ENCODE measurements at places on chromosomes 5 and 9.

GRCh38 chr5:145619806-145620310 is 215.3 kb downstream of the PRELID2 start:
- DNase-seq = no peak

DNA sequence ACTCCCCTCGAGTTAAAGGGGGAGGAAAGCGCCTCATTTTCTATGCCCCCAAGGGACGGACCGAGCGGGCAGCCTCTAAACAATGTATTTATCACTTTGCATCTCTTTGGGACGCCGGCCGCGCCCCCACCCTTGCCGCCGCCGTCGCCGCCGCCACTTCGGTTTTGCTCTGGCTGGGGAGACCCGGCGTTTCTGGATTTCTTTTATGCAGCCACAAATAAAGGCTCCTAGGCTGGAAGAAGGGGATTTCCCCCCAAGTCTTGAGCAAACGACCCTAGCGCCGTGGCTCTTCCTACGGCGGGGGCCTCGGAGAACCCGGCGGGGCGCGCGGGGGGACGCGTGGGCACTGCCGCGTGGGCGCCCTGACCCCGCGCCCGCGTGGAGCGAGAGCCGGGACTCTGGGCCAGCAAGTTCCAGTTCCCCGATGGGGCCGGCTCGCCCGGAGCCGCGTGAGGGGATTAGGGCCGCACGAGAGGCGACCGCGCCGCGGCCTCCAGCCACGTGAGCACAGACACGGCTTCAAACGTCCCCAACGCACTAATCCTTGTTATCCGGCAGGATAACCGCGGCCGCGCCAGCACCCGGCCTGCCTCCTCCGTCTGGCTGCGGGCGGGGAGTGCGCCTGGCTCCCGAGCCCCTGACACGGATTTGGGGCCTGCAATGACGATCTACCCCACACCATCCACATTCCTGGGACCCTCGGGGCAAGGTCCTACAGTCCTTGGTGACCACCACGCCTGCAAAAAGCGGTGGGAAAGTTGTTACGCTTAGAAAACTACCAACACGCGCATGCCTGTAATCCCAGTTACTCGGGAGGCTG is 7.9 kb upstream of the NEUROG1 start:
- no peak for DNase-seq

DNA sequence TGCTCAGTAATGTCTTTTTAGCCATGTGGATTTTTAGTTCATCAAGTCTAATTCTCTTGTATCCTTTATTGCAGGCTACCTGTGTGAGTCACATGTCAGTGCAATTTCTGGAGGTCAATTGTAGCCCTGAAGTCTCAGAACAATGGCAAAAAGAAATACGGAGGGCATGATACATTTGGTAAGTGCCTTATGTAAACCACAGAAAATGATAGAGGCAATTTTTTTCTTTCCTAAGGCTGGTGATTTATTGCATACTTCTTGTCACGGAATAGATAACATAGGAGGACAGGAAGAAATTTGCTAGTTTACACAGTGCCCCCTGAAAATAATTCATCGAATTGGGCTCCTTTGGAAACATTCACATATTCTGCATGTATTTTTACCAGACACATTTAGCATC is 235.9 kb downstream of the DMRTA1 start:
- DNase-seq = peak; percentile 3

DNA sequence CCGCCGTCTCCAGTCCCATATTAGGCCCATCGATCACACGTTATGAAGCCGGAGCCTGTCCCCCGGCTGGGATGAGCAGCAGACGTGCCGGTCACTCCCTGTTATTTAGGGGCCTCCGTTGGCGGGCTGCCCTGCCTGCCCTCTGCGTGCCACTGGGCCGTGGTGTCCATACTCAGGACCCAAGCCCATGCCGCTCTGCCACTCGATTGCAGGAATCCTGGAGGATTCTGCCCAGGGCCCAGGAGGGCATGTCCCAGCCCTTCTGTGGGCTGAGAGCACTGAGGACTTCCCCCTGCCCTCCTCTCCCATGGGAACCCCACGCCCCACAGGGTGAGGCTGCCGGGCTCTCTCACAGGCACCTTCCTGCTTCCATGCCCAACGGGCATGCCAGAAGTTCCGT is 19.6 kb upstream of the LAMC3 start:
- no peak for DNase-seq

DNA sequence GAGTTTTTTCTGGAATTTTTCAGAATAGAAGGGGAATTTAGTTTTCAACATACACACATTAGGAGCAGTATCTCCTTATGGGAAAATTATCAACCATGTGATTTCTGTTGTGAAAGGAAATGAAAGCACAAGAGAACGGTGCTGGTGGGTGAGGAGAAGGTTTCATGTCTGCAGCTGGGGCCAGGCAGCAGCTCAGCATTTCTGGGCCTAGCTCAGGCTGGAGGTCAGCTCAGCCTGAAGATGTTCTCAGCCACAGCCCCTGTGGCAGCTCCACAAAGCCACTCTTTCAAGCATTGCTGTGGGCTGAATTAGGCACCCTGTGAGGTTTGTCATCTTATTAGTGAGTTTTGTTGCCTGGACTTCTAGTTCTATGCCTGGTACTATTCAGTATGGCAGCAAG is 90.3 kb downstream of the DIRAS2 start:
- no peak for DNase-seq

DNA sequence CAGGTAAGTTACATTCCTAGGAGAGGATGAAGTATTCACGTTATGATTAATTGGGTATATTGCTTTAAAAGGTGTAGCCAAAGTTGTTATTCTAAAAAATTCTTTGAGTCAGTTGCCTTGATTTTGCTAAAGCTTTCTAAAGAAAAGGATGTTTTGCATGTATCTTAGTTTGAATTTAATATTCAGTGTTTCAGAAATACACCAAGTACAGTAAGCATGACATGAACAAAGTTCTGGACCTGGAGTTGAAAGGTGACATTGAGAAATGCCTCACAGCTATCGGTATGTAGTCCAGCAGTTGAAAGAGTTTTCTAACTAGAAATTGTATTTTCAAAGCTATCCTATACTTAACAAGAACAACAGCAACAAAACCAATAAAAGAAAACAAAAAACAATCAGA is 14.2 kb downstream of the ANXA1 start:
- DNase-seq = no peak

DNA sequence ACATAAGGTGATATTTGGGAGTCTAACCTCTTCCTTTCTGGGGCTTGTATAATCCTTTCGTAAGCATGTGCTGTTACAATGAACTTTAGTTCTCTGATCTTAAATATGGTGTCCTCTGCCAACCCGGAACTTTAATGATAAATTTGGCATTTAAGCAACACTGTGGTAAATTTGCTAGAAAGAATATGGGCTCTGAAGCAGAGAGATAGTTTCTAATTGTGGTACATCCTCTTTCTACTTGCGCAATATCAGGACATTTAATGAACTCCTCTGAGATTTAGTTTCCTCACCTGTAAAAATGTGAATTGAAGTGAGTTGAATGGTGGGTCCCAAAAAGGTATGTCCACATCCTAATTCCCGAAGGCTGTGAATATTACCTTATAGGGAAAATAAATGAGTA is 364.7 kb downstream of the CAAP1 start:
- no peak for DNase-seq

- no peak for DNase-seq
Observed at GRCh38 chr5:45252978-45253377, 443.2 kb downstream of the HCN1 start.

DNA sequence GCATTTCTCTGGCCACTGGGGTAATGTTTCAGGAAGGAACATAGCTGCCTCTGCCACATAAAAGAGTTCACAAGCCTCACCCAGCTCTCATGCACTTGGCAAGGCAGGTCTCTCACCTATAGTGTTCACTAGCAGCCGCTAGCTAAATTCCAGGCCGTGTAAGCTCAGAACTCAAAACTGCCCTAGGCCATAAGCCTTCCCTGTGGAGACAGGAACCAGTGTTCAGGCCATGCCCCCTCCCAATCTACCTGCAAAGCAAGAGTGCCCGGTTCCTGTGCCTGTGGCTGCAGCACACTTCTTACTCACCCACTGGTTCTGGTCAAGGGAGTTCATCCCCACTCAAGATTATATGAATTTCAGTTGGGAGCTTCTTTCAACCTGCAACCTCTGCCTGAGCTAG is 60.7 kb upstream of the ZNF169 start:
- no peak for DNase-seq

- no peak for DNase-seq
Observed at GRCh38 chr5:38559428-38559827, 3.0 kb upstream of the LIFR start.

GRCh38 chr5:81397176-81397575 is 3.2 kb upstream of the ACOT12 start:
- DNase-seq = no peak

DNA sequence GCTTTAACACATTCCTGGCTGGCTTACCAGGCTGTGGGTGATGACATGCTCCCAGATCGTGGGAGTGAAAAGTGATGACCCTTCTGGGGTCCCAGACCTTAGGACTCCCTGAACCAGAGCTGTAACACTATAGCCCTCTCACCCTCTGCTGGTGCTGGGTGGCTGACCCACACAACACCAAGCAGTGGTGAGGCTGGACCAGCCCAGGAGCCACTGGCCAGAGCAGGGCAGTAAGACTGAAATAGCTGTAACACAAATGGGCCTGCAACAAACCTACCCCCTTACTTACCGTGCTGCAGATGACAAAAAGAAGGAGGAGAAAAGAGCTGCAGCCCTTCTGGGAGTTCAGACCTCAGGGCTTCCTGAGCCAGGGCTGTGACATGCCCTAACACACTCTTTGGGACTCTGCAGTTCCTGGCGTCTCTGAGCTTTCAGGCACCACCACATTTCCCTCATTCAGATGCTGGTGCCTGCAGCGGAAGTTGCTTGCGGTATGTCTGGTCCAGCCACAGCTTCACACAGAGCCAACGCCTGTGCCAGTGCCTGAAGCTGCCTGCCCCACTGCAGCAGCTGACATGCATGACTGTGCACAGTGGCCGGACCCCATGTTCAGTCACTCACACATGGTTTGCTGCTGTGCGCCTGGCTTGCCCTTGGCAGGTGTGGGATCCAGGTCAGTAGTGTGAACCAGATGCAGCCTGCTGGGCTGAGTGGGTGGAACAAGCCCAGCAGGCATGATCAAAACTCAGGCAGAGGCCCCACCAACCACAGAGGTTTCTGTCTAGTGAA is 1247.4 kb downstream of the EFNA5 start:
- no peak for DNase-seq

DNA sequence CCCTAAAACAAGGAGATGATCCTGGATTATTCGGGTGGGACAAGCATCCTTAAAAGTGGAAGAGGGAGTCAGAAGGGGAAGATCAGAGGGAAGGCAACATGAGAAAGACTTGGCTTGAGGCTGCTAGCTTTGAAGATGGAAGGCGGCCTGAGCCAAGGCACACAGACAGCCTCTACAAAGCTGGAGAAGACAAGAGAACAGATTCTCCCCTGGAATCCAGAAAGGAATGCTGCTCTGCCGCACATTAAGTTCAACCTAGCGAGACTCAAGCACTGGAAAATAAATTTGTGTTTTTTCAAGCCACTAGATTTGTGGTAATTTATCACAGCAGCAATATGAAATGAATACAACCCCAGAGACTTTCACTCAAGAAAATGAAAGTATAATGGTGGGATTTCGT is 17.9 kb downstream of the SLC36A3 start:
- no peak for DNase-seq

DNA sequence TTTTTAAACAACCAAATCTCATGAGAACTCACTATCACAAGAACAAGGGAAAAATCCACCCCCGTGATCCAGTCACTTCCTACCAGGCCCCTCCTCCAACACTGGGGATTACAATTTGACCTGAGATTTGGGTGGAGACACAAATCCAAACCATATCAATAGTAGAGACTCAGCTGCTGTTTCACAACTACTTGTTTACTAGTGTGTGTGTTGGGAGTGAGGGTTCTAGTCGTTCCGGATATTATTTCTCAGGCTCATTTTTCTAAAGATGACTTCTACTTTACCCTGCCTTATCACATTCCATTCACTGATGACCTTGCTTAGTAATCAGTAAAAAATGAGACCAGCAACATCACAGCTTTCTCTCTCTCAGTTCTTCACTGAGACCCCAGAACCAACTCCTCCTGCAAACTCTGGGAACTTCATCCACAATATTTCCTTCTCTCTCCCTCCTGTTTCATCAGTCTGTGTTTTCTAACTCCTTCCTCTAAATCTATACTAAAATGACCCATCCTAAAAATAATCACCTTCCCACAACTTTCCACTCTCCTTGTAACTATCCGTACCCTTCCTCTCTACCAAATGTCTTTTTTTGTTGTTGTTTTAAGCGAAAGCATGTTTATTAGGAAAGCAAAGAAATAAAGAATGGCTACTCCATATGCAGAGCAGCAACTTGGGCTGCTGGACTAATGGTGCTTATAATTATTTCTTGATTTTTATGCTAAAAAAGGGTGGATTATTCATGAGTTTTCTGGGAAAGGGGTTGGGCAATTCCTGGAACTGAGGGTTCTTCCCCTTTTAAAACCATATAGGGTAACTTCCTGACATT is 121.5 kb upstream of the SPRY4 start:
- DNase-seq = no peak

DNA sequence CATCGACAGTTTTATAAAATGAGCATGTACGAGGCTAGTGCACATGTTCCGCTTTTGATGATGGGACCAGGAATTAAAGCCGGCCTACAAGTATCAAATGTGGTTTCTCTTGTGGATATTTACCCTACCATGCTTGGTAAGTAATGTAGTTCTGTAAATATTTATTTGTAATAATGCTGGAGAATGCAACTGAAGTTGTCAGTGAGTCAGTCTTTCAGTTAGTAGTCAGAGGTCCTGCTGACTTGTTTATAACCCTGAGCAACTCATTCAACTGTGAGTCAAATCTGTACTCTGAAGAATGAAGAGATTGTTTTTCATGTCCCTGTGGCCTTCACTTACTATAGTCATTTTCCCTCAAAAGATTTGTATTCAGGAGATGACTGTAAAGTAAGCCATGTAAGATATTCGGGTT is 28.4 kb upstream of the GPR150 start:
- DNase-seq = peak; percentile 90

DNA sequence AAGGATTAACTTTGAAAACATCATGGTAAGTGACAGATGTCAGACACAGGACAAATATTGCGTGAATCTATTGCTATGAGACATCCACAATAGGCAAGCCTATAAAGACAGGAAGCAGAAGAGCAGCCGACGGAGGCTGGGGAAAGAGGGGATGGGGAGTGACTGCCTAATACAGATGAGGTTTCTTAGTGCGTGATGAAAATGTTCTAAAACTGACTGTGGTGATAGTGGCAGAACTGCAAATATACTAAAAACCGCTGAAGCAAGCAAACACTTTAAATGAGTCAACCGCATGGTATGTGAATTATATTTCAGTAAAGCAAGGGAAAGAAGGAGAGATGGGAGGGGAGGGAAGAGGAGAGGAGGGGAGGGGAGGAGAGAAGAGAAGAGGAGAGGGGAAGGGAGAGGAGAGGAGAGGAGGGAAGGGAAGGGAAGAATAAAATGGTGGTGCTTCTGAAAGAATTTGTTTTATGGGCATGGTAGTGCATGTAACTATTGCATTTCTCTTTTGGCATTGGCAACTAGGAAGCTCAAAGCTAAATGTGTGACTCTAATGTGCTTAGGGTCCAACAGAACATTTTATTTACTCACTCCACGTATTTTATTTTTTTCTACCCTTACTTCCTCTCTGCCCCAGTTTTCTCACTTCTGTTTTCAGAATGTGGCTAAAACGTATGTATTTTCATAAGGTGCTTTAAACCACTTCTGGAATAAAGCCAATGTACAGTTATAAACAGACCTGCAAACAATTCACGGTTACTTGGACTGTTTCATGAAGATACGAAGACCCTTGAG is 21.3 kb downstream of the AKNA start:
- no peak for DNase-seq

GRCh38 chr9:137304383-137305059 is 2.5 kb upstream of the NRARP start:
- peak; percentile 29 for DNase-seq
